ENCODE measurements at places on chromosomes 13 and 19.

DNA sequence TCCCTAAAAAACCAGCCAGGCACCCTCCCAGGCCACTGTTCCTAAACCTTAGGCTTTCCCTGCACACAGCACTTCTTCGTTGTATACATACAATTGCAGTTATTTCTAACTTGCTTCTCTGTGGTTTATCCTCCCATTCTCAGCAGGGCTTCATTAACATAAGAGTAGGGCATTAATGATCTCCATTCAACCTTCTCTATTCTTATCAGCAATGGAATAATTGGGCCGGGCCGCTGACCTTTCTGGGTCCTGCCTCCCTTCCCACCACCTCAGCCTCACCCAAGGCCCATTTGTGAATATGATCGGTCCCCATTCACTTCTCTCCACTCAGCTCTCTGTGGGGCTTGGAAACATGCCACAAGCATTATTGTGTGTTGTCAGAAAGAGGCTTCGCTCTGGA lies 184.2 kb downstream of the SUCLA2 start:
- no peak for DNase-seq

DNA sequence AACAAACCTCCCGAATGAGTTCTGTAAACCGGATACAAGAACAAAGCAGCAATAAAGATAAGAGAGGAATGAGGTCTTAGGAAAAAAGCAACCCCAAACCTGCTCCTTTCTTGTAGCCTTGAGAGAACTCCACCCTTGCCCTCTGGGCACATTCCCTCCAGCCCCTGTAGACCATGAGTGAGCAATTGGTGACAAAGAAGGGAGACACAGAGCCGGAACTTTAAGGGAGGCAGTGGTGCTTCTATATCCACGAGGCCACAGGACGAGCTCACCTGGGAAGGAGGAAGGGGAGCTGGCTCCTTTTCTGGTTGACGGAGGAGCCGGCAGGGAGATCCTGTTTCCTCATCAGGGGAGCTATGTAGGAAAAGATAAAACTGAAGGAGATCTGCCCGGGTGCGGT lies 13.0 kb downstream of the BRME1 start:
- DNase-seq = no peak

- no peak for DNase-seq
Observed at GRCh38 chr19:12159773-12160414, 3.0 kb upstream of the ZNF136 start.

- no peak for DNase-seq
Observed at GRCh38 chr13:109087916-109088623, 458.7 kb downstream of the MYO16 start.

DNA sequence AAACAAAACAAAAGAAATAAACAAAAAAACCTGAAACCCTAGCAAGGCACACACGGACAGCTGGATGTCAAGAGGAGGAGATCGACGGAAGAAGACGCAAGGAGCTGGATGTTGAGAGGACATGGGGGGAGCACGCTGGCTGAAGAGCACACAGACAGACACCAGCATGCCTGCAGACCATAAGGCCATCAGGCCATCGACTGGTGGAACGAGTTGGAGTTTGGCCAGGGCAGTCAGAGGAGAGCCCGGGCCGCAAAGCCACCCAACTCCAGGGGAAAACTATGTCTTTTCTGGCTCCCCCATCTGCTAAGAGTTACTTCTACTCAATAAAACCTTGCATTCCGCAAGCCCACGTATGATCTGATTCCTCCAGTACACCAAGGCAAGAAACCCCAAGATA lies 979.6 kb downstream of the PCDH17 start:
- DNase-seq = no peak

DNA sequence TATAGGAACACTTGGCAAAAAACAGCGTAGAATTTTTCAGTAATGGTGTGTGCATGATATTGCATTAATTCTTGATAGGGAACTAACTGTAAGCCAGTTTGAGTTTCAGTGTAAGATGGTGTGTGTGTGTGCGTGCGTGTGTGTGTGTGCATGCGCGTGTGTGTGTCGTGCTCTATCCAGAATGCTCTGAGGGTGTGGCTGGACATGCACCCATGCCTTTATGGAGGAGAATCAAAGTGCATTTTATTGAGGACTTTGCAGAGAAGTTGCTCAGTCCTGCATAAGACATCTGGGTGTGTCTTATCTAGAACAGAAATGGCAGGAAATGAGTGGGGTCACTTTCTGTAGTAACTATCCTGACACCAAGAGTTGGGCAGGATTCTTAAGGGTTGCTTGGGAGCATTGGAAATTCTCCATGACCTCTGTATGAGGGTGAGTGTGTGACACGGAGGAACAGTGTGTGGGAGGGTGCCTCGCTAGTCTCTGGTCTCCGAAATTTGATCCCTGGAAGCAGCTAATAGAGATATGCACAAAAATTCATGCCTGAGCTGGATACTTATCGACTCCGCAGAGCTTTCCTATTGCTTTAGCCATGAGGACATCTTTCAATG lies 252.2 kb downstream of the TSHZ3 start:
- no peak for DNase-seq

GRCh38 chr13:99811067-99811700 lies 160.4 kb downstream of the ZIC5 start:
- DNase-seq = no peak

DNA sequence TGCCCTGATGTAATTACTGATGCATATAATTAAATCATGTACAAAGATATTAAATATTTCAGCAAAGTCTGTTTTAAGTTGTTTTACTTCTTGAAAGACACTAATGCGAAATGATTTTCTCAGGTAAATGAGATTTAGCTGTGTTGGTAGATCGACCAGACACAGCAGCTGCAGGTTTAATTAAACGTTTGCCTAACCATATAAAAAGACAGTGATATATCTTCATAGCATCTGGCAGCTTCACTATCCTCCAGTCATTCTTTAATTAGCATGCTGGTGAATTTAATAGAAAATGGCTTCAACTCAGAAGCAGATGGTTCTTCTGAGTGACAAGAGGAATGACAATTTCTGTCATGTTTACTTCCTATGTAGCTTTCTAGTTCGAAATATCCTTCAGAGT lies 69.3 kb downstream of the NHLRC3 start:
- no peak for DNase-seq

- DNase-seq = no peak
Observed at GRCh38 chr13:109836629-109837607, 50.5 kb upstream of the IRS2 start.

DNA sequence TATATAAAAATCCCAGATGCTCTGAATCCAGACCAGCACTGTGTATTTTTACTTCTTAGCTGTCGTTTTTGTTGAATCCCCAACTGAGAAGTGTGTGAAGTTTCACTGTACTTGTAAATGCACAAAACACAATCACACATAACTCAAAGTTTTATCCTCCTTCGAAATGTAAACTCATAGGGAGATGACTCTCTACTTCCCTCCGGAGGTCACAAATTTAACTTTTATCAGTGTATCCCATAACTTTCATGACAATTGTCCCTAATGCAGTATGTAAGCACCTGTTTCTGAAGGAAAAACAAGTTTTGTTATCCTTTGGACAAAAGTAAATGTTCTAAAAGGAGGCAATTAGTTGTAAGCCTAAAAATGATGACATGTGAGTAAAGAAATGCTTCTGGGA lies 665.0 kb upstream of the SLITRK6 start:
- no peak for DNase-seq

GRCh38 chr19:9848060-9848459 lies 12.9 kb downstream of the PIN1 start:
- DNase-seq = no peak

DNA sequence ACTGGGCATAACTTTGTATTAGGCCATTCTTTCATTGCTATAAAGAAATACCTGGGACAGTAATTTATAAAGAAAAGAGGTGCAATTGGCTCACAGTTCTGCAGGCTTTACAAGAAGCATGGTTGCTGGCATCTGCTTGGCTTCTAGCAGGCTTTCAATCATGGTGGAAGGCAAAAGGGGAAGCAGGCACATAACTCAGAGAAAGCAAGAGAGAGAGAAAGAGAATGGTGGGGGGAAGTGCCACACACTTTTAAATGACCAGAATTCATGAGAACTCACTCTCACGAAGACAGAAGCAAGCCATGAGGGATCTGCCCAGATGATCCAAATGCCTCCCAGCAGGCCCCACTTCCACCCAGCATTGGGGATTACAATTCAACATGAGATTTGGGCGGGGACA lies 179.7 kb downstream of the SPRY2 start:
- DNase-seq = no peak

- DNase-seq = no peak
Observed at GRCh38 chr19:39809368-39809767, 24.6 kb downstream of the DYRK1B start.

DNA sequence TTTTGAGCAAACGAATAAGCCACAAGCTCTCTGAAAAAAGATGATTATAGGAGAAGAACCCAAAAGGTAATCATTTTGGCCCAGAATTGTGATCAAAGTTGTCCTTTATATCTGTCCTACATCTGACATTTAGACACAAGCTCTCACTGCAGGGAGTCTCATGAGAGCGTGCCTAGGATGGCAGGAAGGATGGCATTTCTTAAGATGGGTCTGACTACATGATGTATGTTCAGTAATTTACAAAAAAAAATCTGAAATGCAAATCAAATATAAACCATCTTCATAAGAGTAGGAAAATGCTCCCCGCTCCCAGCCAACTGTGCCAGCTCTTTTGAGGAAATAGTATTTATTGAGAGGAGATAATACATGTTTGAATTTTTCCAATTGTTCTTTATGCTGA lies 81.0 kb upstream of the MBNL2 start:
- no peak for DNase-seq

DNA sequence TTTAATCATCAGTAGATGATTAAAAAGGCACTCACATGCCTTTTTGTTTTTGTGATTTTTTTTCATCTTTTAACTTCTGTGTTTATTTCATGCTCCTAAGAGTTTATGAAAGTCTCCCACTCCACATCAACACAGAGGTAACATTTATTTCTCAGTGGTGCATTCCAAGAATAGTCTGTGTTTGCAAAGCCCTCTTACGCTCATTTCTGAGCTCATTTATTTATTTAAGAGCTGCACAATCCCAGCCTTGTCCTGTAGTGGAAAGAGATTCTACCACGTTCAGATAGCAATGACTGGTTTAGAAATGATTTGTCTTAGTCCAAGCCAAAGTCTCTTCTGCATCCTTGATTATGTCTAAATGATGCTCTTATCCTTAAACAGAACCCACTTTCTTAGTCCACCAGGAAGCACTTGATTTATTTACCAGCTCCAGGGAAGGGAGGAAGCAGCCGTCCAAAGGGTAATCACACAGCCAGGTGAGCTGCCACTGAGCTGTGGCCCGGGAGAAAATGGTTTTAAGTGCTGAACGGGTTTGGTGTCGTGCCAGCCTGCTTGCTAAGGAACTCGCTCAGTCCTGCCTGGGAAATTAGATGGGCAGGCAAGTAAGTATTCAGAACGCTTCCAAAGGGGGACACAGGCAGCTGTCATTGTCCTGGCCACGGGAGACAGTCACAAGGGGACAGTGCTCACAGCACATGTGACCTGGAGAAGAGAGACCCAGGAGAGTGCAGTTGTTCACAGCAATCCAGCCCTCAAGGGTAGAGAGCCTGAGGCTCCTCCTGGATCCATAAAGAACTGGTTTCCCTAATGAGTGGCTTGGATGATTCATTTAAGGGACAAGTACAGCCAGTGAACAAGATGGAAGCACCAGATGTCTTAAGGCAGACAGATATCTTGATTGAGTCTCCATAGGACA lies 131.8 kb upstream of the WASF3 start:
- peak; percentile 31 for DNase-seq

GRCh38 chr13:24632382-24633121 lies 47.7 kb upstream of the ATP12A start:
- no peak for DNase-seq

DNA sequence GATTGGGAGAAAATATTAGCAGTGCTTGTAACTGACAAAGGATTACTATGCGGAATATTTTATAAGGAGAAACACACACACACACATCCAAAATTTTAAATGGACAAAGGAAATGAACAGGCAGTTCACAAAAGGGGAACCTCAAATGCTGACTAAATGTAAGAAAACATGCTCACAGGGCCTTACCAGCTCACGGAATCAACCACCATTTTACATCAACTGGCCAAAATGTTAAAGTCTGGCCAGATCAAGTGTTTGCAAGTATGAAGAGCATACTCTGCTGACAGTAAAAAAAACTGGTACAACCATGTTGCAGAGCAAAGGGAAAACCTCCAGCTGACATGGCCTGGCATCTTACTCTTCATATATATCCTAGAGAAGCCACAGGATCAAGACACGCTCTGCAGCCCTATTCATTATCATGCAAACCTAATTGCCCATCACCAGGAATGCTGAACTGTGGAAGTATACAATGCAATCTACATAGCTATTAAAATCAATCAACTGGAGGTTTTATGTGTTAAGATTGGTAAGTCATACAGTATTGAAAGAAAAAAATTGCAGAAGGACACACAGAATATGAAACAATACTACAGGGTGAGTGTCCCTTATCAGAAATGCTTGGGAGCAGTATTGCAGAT lies 124.4 kb downstream of the RNF17 start:
- DNase-seq = no peak

GRCh38 chr13:39729156-39729555 lies 73.7 kb downstream of the COG6 start:
- DNase-seq = no peak

DNA sequence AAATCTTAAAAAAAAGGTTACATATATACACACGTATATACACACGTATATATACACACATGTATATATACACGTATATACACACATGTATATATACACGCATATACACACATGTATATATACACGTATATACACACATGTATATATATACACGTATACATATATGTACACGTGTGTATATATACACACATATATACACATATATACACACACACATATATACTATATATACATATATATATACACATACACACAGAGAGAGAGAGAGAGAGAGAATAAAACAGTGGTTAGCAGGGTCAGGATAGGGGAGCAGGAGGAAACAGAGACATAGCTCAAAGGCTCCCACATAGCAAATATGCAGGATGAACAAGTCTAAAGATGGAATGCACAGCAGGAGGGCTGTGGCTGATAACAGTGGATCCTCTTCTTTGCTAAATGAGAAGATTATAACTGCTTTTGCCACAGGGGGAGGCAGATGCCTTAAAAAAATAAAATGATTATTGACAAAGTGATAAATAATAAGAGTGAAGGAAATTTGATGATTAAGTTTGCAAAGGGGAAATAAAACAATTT lies 714.5 kb downstream of the UQCRFS1 start:
- DNase-seq = no peak

DNA sequence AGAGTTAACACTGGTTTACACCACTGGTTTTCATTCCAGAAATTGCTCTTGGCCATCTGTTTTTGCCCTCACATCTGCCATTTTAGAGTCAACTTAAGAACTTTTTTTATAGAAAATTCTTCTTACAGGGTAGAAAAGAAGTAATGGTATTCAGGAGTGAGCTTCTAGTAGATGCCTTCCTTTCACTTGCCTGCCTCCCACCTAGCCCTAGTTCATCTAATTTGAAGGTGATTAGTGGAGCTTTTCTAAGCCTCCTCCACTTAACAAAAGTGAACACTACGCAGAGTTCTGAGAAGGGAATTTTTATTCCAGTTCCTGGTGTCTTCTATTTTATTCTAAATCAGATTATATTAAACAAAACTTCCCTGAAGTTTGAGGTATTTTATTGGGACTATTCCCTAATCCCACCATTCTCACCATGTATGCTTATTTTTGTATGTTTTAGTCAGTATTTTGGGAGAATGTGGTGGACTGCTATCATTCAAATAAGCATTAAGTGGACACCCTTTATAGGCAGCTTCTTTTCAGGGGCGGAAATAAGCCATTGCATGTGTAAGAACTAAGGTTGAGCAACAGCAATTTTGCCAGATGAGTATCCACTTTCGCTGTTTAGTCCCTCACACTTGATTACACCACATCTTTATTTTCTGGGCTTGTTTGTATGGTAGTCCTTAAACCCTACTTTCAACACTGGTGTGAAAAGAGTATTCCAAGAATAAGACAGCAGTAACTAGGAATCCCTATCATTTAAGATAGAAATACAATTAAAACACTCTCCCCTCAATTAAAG lies 156.9 kb downstream of the ENOX1 start:
- no peak for DNase-seq
